ENCODE measurements at places on chromosomes 11 and 22.

DNA sequence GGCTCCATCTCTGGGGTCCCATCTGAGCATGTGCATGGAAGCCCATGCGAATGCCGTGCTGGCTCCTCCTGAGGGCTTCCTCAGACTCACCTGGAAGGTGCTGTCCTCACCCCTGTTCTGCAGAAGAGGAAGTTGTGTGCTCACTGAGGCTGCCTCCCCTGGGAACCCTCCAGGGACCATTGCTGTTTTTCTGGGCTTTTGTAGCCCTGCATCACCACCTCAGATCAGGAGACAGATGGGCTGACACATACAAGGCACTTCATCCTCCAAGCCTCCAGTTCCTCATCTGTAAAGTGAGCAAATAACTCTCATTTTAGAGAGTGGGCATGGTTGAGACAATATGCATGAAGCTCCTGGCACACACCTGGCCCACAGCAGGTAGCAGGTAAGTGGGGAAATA is 12.1 kb upstream of the LRRC32 start:
- no peak for DNase-seq

GRCh38 chr11:215581-216037 is 8.1 kb downstream of the RIC8A start:
- no peak for DNase-seq

GRCh38 chr11:96366024-96366423 is 23.0 kb upstream of the MAML2 start:
- DNase-seq, result no peak

DNA sequence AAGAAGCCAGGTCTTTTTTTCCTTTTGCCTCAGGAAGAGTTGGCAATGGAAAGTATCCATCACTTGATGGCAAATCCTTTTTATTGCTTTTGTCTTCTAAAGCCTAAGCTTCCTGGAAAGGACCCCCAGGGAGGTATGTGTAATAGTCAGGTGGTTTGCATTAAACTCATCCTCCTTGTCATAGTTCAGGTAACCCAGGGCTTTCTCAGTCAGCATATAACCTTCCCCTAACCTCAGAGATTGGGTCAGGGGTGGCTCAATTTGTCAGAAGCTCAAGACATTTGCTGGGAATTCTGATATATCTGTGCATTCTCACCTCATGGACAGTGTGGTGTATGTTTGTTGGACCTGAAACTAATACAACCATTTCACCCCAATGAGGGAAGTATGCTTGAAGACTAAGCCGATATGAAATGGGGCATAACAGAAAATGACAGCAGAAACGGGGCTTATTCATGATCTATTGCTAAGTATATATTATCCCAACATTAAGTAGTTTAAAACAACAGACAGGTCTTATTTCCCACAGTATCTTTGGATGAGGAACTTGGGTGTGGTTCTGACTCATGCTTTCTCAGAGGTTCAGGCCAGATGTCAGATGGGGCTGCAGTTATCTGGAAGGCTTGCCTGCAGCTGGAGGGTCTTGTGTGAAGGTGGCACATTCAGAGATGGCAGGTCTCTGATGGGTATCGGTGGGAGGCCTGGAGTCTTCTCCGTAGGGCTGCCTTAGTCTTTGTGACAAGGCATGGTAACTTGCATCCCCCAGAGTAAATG is 135.8 kb upstream of the SPON1 start:
- DNase-seq, result peak; percentile 28

- DNase-seq, result no peak
Measured at GRCh38 chr11:36239636-36240035, 49.6 kb downstream of the COMMD9 start.

GRCh38 chr22:27952779-27953178 is 33.7 kb upstream of the PITPNB start:
- peak; percentile 83 for DNase-seq

DNA sequence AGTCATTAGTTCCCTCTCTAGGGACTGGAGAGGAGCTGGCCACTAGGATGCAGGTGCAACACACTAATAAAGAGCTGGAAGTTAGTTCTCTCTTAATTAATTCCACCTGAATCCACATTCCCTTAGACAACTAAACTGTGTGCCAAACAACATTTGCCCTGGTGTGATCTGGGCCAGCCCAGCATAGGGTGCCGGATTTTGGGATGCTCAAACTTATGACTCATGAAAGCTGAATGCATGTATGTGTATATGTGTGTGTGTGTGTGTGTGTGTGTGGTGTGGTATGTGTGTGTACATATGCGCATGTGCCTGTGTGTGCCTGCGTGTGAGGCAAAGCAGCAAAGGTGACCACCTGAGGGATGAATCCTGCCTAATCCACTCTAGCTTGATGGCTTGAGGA is 110.7 kb downstream of the EHF start:
- no peak for DNase-seq

DNA sequence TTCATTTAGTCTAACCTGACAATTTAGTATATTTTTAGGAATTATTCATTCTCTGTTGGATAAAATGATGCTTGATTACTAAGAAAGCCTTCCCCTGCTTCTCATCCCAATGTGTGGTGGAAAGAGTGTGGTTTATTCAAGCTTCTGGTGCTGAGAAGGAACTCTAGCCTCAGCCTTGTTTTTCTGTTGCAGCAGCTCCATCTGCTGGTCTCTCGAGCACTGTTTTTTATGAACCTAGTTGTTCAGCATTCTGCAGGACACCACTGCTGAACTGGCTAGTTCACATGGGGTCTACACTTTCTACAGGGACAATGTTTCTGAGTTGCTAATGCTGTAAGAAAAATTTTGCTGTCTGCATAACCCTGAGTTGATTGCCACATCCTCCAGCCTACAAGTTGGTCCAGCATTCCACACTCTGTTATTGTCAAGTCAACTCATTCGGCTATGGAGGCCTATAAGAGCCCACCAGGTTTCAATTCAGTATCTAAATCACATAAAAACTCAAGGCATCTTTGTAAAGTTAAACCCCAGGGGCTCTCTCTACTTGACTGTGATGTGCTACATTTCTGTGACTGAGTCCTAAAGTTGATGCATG is 14.3 kb downstream of the OR2AG2 start:
- DNase-seq, result peak; percentile 76

DNA sequence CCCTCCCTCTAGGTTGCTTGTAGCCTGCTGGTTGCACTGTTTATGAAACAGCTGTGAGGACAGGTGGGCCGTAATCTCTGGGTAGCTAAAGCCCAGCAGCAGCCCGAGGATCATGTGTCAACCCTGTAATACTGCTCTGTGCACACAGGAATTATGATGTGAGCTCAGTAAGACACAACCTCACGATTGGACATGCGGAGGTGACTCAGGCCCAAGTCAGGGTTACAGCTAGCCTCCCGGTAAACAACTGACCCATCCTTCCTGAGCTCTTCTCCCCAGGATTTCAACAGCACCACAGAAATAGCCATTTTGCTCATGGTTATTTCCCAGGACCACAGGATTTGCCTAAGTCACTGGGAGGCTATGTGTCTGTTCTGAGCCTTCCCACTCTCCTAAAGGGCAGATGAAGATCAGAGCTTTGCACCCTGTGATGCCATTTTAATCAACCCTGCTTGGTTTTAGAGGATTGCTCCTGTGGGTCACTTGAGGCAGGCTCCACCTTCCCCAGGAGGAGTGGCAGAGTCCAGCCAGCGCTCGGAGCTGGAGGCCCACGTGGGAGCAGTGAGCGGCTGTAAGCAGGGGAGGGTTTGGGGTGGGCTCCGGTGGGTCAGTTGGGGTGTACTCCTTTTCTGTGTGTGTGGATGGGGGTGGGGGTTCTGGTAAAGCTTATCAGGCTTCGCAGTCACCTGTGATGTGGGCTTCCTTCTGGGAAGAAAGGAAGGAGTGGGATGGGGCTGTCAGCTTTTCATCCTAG is at the start of gene AMPD3:
AMPD3 (plus strand) TSS at position 387 of the 754 bp plus-strand sequence. CDS start 6,256 bp downstream, outside the sequence.
- peak; percentile 96 for DNase-seq

GRCh38 chr11:37946155-37946766 is 1348.2 kb upstream of the RAG2 start:
- peak; percentile 58 for DNase-seq

DNA sequence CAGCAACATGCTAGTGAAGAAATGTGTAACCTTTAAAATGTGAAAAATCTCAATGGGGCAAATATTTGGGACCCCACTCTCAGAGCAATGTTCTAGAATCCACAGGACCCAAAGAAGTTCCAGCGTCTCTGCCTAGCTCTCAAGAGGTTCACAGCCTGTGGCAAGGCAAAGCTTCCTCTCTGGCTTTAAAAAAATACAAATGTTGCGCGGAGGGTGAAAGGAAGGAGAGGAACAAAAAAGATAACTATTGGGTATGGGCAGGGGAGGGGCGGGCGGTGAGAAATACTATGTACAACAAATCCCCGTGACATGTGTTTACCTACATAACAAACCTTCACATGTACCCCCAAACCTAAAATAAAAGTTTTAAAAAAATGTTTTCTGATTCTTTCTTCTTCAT is 53.6 kb downstream of the PITPNB start:
- DNase-seq, result peak; percentile 22

- DNase-seq, result peak; percentile 89
Measured at GRCh38 chr22:46116491-46116958, 33.8 kb upstream of the PPARA start.

GRCh38 chr22:46044621-46045458 is 67.9 kb upstream of the WNT7B start:
- peak; percentile 39 for DNase-seq

- no peak for DNase-seq
Measured at GRCh38 chr22:27226666-27227065, 569.3 kb downstream of the MIAT start.

DNA sequence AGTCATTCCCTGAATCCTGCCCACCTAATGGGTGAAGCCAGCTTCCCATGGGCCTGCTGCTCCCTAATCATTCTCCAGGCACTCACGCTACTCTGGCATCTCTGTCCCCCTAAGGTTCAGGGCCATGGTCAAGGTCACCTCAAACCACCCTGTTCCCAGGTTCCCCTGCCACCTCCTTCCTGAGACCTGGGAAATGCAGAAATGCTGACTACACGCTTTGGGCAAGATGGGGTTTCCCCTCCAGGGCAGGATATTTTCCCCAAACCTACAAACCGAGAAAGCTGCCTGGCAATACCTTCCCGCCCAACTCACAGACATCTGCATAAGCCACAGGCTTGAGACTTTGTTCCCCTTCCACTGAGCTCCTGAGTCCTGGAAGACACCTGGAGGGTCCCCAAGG is 97.6 kb downstream of the FEZ1 start:
- DNase-seq, result no peak

DNA sequence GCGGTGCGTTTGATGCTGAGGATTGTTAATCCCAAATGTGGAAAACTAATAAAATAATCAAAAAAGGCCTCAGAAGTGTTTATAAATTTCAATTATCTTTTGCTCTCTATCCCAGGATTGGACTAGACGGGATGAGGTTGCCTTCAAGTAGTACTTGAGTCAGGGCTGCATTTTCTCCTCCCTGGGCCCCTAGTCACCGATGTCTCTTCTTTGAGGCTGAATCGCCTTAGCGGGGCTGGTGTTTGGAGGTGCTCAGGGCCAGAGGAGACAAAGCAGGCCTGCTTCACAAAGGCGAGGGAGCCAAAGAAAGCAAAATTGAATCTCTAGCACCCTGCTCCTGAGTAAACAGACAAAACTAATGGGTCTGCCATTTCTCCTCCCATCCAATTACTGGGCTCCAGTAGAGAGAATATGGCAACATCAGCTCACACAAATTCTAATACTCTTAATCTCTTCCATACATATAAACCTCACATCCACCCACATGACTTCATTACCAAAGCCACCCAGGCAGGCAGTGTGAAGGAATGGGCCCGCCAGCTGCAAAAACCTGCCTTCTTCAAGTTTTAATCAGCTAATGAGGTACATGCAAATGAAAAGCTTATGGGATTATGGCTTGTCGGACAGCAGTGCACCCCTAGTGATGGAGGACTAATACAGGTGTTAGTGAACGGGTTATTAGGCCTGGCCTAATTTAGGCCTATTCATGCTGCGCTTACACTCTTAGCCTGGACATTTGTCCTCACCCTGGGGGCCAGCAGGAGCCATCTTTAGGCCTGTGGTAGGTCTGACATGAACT is 52.7 kb upstream of the HTATIP2 start:
- DNase-seq, result no peak

DNA sequence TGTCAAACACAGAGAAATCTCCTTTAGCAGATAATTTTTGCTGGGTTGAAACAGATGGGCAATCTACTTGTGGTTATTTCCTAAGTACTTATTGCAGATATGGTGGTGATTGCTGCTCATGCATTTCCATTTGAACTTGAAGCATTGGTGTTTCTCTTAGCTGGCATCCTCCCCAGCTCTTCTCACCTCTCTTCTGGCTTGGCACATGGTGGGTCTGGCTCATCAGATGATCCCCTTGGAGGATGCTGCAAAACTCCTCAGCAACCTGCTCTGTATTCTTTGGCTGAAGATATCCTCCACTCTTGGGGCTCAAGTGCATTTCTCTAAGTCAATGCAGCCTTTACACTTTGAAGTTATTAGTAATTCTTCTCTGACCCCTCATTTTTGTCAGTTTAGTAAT is 87.3 kb upstream of the MYO18B start:
- no peak for DNase-seq

DNA sequence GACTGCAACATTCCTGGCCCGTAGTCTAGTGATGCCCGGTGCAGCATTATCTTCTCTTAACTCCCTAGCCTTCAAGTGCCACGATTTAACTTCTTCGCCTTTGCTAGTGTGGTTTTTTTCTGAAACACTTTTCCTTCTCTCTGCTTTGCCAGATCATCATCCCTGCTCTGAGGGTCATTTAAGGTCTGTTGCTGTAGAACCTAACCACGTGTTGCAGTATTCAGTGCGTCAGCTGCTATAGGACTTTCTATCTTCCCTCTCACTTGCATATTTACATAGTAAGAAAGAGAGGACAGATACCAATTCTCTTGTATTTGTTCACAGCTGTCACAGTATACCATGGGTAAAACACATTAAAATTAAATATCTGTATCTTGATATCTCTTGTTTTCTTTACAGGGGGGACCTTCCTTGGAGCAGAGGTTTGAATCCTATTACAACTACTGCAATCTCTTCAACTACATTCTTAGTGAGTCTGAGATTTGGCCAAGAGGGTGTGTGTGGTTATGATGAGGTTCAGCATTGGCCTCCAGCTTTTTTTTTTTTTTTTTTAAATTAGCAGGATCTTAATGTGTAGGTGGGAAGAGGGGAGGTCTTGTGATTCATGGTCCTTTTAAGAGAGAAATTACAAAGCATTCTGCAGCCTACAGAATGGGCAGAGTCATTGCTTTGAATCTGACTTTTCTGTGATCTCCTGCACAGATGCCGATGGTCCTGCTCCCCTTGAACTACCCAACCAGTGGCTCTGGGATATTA is 13.5 kb downstream of the EIF3L start:
- DNase-seq, result no peak

GRCh38 chr11:126918556-126918955 is 82.0 kb downstream of the KIRREL3 start:
- DNase-seq, result no peak
